ENCODE measurements at places on chromosomes 11 and 22. TPM values are rescaled to one million over a fixed set of nuclear protein-coding genes. Genes with fewer than 3 reads are reported as not detected.

The OR51I1 gene
- total RNA-seq, result not detected

- no peak for DNase-seq
These were observed 151.9 kb downstream of the LDLRAD3 start for GRCh38 chr11:36095716-36096115.

The TM7SF2 gene
- total RNA-seq, result 10.1 TPM

The FBXO3 gene
- 38.3 TPM for total RNA-seq
